ENCODE measurements at places on chromosomes 5 and 9.

DNA sequence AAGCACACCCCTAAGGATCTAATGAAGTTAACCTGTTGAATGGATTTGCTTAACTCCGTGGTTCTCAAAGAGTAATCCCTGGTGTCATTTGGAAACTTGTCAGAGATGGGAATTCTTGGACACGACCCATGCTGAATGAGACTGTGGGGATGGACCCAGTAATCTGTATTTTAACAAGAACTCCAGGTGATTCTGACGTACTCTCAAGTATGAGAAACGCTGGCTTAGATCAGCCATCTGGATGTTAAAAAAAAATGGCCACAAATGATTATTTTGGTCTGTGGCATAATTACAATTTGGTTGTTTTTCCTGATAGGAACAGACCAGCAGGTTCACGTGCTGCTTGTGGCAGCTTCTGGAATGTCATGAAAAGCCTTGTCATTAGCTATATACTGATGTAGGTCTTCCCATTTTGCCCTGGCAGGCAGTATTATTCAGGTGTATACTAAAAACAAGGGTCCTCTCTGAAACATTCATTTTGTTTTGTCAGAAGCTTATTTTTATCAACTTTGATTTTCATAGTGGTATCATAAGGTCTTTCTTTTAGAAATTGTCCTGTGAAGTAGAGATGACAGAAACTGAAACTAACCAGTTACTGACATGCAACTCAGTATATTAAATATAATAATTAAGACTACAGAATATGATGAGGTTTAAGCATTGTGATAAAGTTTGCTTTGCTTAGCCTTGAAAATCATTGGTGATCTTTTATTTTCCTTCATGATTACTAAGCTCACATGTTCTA is 15.4 kb downstream of the CPEB4 start:
- DNase-seq = no peak

- no peak for DNase-seq
Observed at GRCh38 chr9:84791643-84792042, 122.1 kb downstream of the NTRK2 start.

DNA sequence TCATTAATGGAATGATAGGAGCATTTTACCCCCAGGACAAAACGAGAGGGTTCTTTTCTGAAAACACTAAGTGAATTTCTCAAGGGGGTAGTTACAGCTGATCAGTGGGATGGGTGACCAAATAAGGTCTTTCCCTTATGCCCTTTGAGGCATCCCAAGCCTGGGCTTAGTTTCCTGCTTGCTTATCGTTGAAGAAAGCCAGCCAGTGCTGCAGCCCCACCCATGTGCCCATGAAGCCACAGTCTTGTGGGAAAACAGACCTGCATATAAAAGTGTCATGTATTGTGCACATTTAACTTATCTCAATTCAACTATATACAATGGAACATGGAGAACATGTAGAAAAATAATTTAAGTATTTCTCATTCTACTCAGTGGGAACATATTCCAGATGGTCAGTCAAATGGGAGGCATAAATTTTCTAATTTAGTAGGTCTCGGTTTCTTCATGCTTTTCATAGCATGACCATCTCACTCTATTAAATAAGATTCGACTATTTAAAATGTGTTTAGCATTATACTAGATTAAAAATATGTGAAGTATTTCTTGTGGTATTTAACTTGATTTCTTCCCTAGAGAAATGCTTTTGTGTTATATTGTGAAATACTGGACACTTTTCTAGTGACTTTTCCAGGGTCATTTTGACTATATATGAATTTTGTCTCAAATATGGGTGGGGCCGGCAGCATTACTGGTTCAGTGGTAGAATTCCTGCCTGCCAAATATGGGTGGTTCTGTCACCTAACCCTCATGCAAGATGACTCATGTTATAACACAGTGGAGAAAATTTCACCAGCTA is 189.7 kb upstream of the SGCD start:
- DNase-seq = no peak

- no peak for DNase-seq
Observed at GRCh38 chr9:26163931-26164330, 485.7 kb upstream of the TUSC1 start.

DNA sequence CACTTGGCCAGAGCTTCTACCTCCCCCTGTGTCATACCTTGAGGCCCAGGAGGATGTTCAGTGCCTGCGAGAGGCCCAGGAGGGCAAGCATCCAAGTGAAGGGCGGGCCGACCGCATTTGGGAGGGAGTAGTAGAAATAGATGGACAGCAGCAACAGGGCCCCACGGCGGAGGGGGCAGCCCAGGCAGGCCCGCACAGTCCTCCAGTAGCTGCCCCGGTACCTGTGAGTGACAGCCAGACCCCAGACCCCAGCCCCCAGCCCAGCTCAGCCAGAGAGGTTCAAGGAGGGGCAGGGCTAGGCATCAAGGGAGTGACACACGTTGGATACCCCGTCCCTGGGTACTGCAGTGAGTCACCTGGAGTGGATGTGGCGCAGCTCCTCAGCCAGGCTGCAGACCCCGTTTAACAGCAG is 1.4 kb downstream of the STING1 start:
- no peak for DNase-seq

- no peak for DNase-seq
Observed at GRCh38 chr5:68147659-68148058, 67.9 kb upstream of the PIK3R1 start.

- DNase-seq = no peak
Observed at GRCh38 chr5:75020016-75020656, 32.2 kb downstream of the GCNT4 start.

GRCh38 chr5:93620487-93621326 is 37.7 kb downstream of the NR2F1 start:
- DNase-seq = no peak

- DNase-seq = no peak
Observed at GRCh38 chr9:7780261-7780988, 19.2 kb downstream of the DMAC1 start.

GRCh38 chr5:151141535-151141934 is 16.0 kb downstream of the ANXA6 start:
- no peak for DNase-seq

- no peak for DNase-seq
Observed at GRCh38 chr5:179472174-179472573, 78.2 kb upstream of the RUFY1 start.

- no peak for DNase-seq
Observed at GRCh38 chr9:38295764-38296163, 96.7 kb upstream of the ALDH1B1 start.
